Activated CD4-positive, alpha-beta T cell treated with anti-CD3 and anti-CD28 coated beads, Interleukin-2, amount 10 ng/mL, durations not matched to agents 7 days and 5 days (primary cell): ENCODE measurements at places on chromosomes 5 and 9. TPM values are rescaled to one million over a fixed set of nuclear protein-coding genes. Genes with fewer than 3 reads are reported as not detected.

The TAF11L10 gene
- total RNA-seq = not detected

The DMXL1 gene
- 28.4 TPM for total RNA-seq

The GARIN3 gene
- total RNA-seq = not detected

GRCh38 chr9:69578026-69578425 is 94.1 kb downstream of the APBA1 start:
- no peak for DNase-seq
- no peaks in the 10 kb centered on the region for H3K27me3 ChIP-seq
- no peak overlapping the region for H3K4me3 ChIP-seq
- H3K36me3 ChIP-seq = no peaks in the 10 kb centered on the region
- H3K27ac ChIP-seq = no peak overlapping the region

GRCh38 chr9:137977571-137978261 is 100.1 kb downstream of the CACNA1B start:
- H3K4me1 ChIP-seq = no peaks in the 10 kb centered on the region
- no peak overlapping the region for H3K27ac ChIP-seq
- no peak overlapping the region for H3K4me3 ChIP-seq
- no peaks in the 10 kb centered on the region for H3K36me3 ChIP-seq
- no peak for DNase-seq

- H3K4me3 ChIP-seq = no peak overlapping the region
- H3K4me1 ChIP-seq = no peaks in the 10 kb centered on the region
- H3K27me3 ChIP-seq = peaks cover 15% of the 10 kb centered on the region
- H3K27ac ChIP-seq = no peak overlapping the region
These were observed 168.8 kb upstream of the RAI14 start for GRCh38 chr5:34487159-34487879.

DNA sequence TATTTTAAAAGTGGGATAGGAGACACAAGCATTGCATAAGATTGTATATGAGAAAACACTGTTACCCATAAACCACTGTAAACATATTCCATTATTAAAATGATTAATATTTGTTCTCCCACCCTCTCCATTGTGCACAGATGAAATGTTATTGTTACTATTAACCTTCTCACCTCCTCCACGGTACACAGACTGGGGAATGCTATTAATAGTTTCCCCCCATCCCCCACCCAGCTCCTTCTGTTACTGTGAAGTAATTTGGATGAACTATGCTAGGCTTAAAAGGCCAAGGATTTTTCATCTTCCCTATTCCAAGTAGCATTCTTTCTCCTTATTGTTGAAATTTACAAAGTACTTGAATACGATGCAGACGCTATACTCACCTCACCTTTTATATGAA is 91.4 kb downstream of the JAKMIP2 start:
- H3K36me3 ChIP-seq = no peaks in the 10 kb centered on the region
- DNase-seq = no peak
- H3K4me3 ChIP-seq = no peak overlapping the region
- no peaks in the 10 kb centered on the region for H3K27me3 ChIP-seq

DNA sequence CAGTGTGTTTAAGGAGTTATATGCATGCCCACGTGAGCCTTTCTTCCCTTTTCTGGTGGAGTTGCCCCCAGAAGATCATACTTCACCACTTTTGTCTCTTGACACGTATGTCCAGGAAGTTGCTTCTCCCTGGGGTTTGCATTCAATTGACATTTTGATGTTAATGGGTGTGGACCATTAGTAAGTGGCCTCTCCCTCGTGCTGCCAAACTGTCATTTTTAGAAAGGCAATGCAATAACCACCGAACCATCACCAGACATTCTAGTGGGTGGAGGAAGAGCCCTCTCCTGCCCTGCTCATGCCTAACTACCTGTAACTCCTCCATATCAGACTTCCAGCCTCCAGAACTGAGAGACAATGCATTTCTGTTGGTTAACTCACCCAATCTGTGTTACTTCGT is 290.8 kb downstream of the ATPSCKMT start:
- no peaks in the 10 kb centered on the region for H3K36me3 ChIP-seq
- no peak overlapping the region for H3K4me3 ChIP-seq
- H3K27me3 ChIP-seq = no peaks in the 10 kb centered on the region
- H3K4me1 ChIP-seq = no peaks in the 10 kb centered on the region
- DNase-seq = no peak

DNA sequence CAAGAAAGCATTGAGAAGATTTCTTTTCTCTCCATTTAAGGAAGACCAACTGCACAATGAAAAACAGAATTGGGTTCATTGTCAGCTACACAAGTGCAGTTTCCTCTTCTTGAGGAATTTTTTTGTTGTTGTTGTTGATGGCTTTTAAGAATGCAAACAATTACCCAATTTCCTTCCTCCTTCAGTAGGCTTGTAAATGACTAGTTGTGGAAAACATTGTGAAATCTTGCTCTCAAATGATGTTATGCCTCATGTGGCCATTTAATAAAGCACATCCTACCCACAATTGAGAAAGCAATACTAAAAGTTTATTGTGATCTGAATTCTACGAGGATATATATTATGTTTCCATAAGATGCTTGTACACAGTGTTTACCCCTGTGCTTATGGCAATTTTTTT is 171.6 kb downstream of the FAM174A start:
- no peak overlapping the region for H3K27ac ChIP-seq
- DNase-seq = no peak

DNA sequence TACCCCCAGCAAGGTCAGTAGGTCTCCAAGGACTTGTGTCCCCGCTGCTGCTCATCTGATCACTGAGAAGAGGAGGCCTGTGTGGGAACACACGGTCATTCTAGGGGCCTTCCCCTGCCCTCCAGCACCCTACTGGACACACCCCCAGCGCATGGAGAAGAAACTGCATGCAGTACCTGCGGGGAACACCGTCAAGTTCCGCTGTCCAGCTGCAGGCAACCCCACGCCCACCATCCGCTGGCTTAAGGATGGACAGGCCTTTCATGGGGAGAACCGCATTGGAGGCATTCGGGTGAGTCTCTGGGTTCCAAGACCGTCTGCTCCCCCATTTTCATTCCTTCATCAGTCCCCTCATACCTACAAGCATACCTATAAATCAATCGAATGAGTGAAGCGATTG is 4.1 kb downstream of the FGFR4 start:
- DNase-seq = no peak
- H3K4me3 ChIP-seq = no peak overlapping the region
- no peak overlapping the region for H3K27ac ChIP-seq
- peaks cover 23% of the 10 kb centered on the region for H3K27me3 ChIP-seq

DNA sequence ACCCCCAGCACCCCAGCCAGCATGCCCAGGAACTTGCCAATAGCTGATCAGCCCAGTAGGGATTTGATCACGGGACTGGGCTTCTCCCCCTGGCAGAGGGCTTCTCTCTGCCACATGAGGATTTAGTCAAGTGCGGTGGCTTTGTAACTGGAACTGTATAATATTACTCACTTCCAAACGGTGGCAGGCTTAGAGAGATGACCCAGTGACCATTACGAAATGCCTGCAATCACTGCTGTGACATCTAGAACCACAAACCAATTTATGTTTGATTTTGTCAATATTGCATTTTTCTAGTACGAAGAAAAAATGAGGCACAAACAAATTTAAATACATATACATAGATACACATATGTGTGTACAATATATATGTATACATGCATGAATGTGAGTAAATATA is 192.1 kb downstream of the ERCC6L2 start:
- H3K27me3 ChIP-seq = peaks cover 7% of the 10 kb centered on the region
- H3K4me3 ChIP-seq = no peak overlapping the region
- DNase-seq = no peak
- no peak overlapping the region for H3K27ac ChIP-seq
- no peaks in the 10 kb centered on the region for H3K4me1 ChIP-seq

GRCh38 chr5:54833590-54833989 is 151.8 kb downstream of the ESM1 start:
- peaks cover 11% of the 10 kb centered on the region for H3K4me1 ChIP-seq
- DNase-seq = no peak
- peaks cover 1% of the 10 kb centered on the region for H3K36me3 ChIP-seq
- no peak overlapping the region for H3K4me3 ChIP-seq
- H3K27me3 ChIP-seq = peaks cover 25% of the 10 kb centered on the region

GRCh38 chr9:83669067-83669466 is 38.7 kb downstream of the UBQLN1 start:
- no peaks in the 10 kb centered on the region for H3K27me3 ChIP-seq
- H3K4me3 ChIP-seq = no peak overlapping the region
- H3K36me3 ChIP-seq = peaks cover 54% of the 10 kb centered on the region

DNA sequence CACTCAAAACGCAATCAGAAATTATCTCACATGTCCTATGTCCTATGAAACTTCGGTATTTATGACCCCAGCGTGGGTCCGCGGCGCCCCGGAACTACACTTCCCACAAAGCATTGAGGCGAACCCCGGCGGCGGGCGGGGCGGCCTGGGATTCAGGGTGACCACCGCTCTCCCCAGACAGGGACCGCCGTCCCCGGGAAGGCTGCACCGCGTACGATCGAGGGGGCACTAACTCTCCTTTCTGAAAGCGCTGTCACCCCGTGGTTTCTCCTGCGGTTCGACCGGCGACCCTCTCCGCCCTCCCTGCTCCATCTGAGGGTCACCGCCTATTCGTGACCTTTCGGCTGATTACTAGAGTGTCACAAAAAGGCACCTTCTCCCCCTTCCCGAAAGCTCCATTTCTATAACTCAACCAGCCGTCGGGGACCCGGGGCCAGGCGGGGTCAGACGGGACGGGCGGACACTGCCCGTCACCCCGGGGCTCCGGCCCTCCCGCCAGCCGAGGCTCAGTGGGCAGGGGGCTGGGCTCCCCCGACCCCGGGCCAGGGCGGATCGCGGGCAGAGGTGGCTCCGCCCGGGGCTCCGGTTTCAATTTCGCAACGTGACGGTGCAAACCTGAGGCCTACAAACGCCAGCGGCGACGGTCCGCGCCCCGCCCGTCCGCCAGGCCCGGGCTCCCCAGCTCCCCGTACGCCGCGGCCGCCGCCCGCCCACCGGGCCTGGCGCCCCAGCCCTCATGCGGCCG is 1.3 kb downstream of the ECPAS start:
- peak; percentile 59 for DNase-seq
- peaks cover 4% of the 10 kb centered on the region for H3K27me3 ChIP-seq
- H3K4me3 ChIP-seq = peak overlapping the region; percentile 82
- peaks cover 8% of the 10 kb centered on the region for H3K36me3 ChIP-seq
- H3K4me1 ChIP-seq = peaks cover 34% of the 10 kb centered on the region

GRCh38 chr5:91486638-91487037 is 103.5 kb upstream of the ARRDC3 start:
- peaks cover 7% of the 10 kb centered on the region for H3K4me1 ChIP-seq
- no peak overlapping the region for H3K27ac ChIP-seq
- no peak overlapping the region for H3K4me3 ChIP-seq
- H3K27me3 ChIP-seq = no peaks in the 10 kb centered on the region

GRCh38 chr5:78841767-78842166 is 143.3 kb downstream of the ARSB start:
- H3K27ac ChIP-seq = no peak overlapping the region
- no peaks in the 10 kb centered on the region for H3K27me3 ChIP-seq
- peaks cover 2% of the 10 kb centered on the region for H3K36me3 ChIP-seq
- no peak for DNase-seq
- H3K4me1 ChIP-seq = no peaks in the 10 kb centered on the region

DNA sequence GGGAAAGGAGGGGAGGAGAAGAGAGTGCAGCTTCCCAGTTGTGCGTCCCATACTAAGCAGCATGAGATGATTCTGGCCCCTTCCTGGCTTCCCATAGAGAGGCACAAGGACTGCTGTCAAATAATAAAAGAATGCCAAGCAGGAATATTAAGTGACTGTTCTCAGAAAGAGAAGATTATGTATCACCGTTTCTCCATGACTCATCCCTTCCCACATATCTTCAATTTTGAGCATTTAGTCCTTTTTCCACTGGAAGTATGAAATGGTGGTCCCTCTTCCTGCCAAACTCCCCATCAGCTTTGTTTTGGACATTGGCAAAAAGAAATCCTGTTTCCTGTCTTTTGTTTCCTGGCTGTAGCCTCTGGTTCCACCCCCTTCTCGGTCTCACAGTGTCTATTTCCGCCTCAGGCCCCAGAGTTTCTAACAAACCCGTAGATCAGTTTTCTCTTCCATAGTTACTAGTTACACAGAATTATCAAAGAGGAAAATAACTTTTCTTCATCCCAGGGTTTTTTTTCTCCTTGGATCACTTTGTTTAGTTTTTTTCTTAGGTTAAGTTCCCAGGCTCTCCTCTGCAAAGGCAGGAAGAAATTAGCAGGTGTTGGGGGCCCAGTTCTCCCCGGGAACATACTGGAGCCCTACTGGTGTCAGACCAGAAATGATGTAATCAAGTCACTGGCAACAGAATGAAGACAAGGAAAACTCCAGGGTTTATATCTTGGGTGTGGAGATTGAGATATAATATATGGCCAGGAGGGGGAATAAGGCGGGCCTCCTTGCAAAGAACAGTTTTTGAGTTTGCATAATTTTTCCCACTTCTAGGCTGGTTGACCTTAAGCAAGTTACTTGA is 26.4 kb upstream of the ARHGAP26 start:
- no peak overlapping the region for H3K4me3 ChIP-seq
- peaks cover 4% of the 10 kb centered on the region for H3K4me1 ChIP-seq
- peaks cover 9% of the 10 kb centered on the region for H3K27me3 ChIP-seq
- H3K36me3 ChIP-seq = no peaks in the 10 kb centered on the region
- no peak for DNase-seq
- H3K27ac ChIP-seq = no peak overlapping the region

DNA sequence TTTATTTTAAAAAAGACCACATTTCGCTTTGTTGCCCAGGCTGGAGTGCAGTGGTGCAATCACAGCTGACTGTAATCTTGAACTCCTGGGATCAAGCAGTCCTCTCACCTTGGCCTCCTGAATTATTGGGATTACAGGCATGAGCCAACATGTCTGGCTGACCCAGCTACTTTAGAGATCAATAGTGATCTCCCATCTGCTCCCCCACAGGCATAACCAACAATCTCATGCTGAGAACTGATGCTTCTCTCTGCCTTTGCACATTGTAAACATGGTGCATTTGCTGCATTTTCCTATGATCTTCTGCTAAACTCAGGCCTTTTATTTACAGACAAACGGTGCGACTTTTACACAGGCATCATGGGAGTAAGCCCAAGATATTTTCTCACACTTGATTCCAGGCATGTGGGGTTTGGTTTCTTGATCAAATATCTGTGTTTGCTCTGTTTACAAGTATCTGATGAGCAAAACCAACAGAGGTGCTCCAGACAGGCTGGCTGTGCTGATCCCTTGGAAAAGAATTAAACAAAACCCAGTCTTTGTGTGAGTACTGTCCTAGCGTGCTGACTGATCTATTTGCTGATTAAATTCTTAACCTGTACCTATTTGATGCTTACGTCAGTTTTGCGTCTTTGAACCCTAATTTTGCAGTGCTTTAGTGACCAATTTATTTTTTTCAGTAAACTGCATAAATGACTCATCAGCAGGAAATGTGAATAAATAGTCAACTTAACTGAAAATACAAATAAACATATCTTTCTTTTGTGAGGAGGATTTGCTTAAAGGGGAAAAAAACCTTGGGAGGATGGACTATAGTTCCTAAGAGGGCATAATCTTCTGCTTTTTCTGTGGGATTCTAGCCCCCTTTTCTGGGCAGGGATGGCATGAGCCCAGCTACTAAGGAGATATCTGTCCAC is 191.7 kb upstream of the NR3C1 start:
- no peak for DNase-seq
- no peaks in the 10 kb centered on the region for H3K27me3 ChIP-seq
- no peak overlapping the region for H3K27ac ChIP-seq
- H3K36me3 ChIP-seq = no peaks in the 10 kb centered on the region
- H3K4me3 ChIP-seq = no peak overlapping the region
